ELR (cell line): ENCODE measurements at places on chromosomes 5 and 9.
A peak's percentile ranks its signal among the peaks of the same experiment; 100 is the strongest.

- no peak for DNase-seq
Measured at GRCh38 chr9:95302479-95302878, 15.0 kb downstream of the FANCC start.

GRCh38 chr5:159990506-159990905 is 18.4 kb upstream of the TTC1 start:
- DNase-seq: peak; percentile 38

DNA sequence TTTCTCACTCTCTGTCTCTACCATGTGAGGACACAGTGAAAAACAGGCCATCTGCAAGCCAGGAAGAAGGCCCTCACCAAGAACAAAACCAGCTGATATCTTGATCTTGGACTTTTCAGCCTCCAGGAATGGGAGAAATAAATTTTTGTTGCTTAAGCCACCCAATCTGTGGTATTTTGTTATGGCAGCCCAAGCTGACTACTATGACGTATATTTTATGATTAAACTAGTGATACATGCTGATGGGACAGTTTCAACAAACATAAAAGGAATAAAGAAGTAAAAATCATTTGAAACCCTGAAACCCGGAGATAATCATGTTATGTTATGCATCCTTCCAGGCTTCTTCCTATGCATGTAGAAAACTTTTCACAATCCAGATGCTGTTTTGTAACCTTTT is 71.5 kb upstream of the ERBIN start:
- DNase-seq: no peak

GRCh38 chr5:95711501-95712346 is 19.4 kb upstream of the RHOBTB3 start:
- DNase-seq: no peak

GRCh38 chr9:8653855-8654254 is 854.3 kb upstream of the DMAC1 start:
- no peak for DNase-seq

- DNase-seq: peak; percentile 69
Measured at GRCh38 chr5:174951151-174951780, 226.9 kb downstream of the MSX2 start.

- DNase-seq: peak; percentile 64
Measured at GRCh38 chr9:13113216-13113615, 166.3 kb downstream of the MPDZ start.

- peak; percentile 51 for DNase-seq
Measured at GRCh38 chr5:39578887-39579497, 154.2 kb upstream of the DAB2 start.

GRCh38 chr5:179130101-179130681 is 70.0 kb downstream of the ZNF354C start:
- DNase-seq: no peak

GRCh38 chr9:38415856-38416255 is 8.4 kb downstream of the IGFBPL1 start:
- no peak for DNase-seq

DNA sequence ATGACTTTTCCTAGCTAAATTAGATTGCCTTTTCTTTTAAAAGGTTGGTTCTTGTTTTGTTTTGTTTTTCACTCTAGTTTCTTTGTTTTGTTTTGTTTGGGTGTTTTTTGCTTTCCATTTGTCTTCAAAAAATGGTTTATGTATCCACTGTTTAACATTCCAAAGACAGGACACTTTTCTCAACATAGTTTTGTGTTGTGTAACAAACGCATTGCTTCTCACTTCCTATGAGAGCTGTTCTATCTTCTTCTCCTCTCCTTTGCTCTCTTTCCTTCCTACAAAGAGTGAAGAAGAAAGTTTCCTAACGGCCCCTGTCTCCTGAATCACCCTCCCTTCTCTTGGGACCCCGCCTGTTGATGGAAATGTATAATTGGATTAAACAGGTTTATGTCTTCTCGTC is 539.7 kb downstream of the ACTL7B start:
- DNase-seq: no peak

DNA sequence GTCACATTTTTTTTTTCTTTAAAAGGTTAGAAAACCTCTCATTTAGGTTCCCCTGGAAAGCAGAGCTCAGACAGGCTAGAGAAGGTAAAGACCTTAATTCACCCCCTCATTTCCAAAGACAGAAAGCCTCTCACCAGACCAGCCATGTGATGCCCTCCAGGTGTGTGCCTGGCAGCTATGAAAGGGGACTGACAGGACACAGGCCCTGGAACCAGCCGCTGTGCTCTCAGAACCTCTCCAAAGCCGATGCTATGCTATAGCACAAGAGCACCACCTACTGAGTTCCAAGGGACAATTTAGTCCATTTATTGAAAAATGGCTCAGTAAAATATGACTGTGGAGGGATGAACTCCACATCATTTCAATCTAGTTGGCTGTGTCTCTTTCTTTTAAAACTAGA is 48.8 kb downstream of the FANCC start:
- DNase-seq: peak; percentile 19

DNA sequence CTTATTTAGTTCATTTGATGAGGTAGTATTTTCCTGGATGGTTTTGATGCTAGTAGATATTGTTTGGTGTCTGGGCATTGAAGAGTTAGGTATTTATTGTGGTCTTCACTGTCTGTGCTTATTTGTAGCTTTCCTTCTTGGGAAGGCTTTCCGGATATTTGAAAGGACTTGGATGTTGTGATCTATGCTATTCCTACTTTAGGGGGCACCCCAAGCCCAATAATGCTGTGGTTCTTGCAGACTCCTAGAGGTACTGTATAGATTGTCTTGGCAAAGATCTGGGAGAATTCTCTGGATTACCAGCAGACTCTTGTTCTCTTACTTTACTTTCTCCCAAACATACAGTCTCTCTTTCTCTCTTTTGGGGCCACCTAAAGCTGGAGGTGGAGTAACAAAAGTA is 315.7 kb downstream of the MAT2B start:
- peak; percentile 43 for DNase-seq

GRCh38 chr5:55104036-55104772 is 1.8 kb downstream of the GZMA start:
- no peak for DNase-seq

GRCh38 chr9:3136686-3137346 is 292.9 kb upstream of the PUM3 start:
- DNase-seq: no peak

GRCh38 chr5:122182491-122182921 is 53.2 kb downstream of the ZNF474 start:
- DNase-seq: peak; percentile 87

GRCh38 chr9:127078988-127079387 is 43.4 kb downstream of the ANGPTL2 start:
- no peak for DNase-seq

DNA sequence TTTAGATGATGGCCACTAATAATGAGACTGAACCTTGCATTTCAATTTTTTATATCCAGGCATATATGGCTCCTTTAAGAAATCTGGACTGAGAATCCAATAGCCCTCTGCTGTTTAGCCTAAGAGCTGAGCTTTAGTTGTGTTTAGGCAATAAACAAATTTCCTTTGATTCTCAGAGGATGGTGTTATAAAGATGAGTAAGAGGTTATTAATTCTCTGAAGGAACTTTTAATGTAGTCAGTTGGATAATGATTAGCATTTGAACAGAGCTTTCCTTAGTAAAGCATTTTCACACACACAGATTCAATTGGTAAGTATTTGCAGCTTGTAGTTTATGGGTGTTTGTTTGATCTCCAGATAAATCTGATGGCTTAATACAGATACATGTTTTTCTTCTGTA is 149.6 kb downstream of the PRR16 start:
- peak; percentile 44 for DNase-seq

- DNase-seq: no peak
Measured at GRCh38 chr5:107616213-107616612, 54.5 kb downstream of the EFNA5 start.

DNA sequence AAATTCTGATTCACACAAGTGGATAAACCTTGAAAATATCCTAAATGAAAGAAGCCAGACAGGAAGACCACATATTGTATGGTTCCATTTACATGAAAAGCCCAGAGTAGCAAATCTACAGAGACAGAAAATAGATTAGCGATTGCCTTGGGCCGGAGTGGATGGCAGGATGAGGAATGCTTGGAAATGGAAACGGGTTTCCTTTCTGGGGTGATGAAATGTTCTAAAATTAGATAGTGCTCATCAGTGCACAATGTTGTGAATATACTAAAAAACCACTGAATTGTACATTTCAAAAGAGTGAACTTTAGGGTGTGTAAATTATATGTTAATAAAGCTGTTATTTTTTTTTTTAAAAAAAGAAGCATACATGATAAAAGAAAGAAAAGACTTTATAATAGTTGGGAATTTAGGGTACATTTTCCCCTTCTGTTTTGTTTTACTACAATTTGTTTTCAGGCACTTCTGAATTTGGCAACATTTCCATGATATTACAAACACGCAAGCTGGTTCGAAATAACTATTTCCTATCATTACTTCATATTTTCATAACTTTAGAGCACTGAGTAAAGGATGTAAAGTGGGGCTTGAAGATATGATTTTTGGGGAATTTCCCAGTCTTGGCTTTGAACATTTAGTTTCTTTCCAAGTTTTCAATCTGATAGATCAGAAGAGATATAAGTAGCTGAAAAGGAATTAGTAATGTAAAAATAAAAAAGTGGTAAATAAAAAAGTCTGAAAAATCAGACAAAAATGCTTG is 23.9 kb downstream of the SLC35A4 start:
- no peak for DNase-seq

- DNase-seq: no peak
Measured at GRCh38 chr9:129312251-129313122, 134.4 kb upstream of the IER5L start.

GRCh38 chr5:166433679-166434078 is 1857.8 kb upstream of the WWC1 start:
- DNase-seq: no peak

DNA sequence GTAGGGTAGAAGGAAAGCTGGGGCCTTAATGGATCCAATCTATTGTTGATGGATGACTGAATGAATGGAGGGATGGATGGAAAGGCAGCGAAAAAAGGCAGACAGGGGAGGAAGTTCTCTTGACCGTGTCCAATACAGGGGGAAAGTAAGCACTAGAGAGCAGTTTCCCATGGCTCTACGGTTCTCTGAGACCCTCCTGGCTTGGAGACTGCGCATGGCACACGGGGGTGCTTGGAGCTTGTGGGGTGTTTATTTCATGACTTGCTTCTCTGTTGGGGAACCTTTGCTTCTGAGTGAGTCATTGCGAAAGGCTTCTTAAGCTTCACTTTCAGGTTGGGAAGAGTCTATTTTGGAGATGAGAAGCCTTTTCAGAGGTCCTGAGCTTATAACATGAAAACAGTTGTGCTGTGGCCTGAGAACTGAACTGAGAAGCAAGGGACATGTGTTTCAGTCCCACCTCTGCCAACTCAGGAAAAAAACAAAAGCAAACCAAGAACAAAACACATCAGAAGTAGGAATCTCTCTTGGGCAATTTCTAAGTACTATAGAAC is 12.8 kb upstream of the TEX48 start:
- DNase-seq: peak; percentile 47

DNA sequence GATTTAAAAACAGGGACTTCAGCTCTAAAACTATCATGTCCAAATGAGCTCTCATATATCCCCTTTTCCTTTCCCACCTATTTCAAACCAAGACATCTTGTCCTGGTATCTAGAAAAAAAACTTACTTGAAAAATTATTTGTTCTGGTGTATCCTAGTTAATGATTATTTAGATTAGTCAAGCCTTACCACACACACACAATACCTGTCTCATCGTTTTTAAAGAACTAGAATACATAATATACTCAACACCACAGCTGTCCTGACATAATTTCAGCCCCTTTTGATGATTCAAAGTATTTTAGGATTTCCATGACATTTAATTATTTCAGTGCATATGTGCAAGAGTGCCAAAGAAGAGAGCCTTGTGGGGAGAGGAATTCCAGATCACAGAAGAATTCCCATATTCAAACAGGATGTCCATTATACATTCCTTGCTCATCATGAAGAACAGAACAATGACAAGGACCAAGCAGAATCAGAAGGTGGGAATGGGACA is 233.7 kb downstream of the SMARCA2 start:
- DNase-seq: no peak

DNA sequence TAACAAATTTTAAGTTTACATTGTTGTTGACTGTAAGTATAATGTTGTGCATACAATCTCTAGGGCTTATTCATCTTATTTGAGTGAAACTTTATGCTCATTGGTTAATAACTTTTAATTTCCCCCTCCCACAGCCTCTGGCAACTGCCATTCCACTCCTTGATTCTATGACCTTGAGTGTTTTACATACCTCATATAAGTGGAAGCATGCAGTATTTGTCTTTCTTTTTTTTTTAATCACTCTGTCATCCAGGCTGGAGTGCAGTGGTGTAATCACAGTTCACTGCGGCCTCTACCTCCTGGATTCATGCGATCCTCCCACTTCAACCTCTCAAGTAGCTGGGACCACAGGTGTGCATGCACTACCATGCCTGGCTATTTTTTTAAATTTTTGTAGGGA is 83.9 kb downstream of the KCTD16 start:
- DNase-seq: no peak

DNA sequence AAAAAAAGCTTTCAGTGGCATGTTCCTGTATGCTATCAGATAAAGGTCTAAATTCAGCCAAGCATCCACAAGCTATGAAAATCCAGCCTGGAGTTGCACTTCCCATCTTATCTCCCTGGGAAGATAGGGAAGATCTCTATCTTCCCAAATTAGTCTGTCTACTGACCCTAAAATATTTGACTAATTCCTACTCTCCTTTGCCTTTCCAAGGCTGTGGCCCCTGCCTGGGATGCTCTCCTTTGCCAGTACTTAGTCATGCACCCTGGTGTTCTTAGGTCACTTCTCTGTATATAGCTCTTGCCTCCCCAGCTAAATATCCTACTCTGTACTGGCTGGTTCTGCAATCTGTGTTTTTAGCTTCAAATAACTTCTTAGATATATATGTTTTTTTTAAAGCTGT is 44.0 kb upstream of the PLPP1 start:
- DNase-seq: no peak

DNA sequence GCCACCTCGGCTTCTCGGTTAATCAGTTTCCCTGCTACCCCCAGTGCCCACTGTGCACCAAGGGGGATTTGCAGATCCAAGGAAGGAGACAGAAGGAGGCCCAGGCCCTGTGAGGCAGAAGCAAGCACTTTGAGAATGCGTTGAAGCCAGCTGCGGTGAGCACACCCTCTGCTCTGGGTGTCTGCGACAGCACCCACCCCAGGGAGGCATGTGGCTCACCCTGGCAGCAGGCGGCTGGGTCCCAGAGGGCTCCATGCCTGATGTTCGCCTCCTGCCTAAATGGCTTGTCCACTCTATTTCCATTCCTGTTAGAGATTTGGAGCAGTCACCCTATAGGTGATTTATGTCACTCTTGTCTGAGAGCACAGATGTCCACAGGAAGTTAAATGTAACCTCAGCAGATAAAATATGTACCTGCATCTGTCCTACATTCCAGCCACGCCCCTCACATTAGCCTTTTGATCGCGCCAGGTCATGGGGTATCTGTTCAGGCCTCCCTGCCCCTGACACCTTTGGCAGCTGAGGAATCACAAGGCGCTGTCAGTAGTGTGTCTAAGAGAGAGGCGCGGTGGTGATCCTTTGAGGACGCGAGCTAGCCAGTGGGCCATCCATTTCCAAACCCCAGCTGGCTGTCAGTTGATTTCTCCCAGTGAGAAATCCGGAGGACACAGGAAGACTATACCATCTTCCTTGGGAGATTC is 28.1 kb downstream of the PTGES2 start:
- DNase-seq: peak; percentile 37
